Activated CD8-positive, alpha-beta memory T cell treated with anti-CD3 and anti-CD28 coated beads, Interleukin-2, amount 50 U/mL, for 4 hours (primary cell): ENCODE measurements at places on chromosomes 6 and 20.

- DNase-seq = no peak
Measured at GRCh38 chr6:63440594-63440993, 120.8 kb upstream of the LGSN start.

GRCh38 chr6:149852180-149852579 lies 12.0 kb downstream of the LRP11 start:
- no peak for DNase-seq

GRCh38 chr6:16238963-16239797 lies 793 bp downstream of the GMPR start:
- DNase-seq = no peak

DNA sequence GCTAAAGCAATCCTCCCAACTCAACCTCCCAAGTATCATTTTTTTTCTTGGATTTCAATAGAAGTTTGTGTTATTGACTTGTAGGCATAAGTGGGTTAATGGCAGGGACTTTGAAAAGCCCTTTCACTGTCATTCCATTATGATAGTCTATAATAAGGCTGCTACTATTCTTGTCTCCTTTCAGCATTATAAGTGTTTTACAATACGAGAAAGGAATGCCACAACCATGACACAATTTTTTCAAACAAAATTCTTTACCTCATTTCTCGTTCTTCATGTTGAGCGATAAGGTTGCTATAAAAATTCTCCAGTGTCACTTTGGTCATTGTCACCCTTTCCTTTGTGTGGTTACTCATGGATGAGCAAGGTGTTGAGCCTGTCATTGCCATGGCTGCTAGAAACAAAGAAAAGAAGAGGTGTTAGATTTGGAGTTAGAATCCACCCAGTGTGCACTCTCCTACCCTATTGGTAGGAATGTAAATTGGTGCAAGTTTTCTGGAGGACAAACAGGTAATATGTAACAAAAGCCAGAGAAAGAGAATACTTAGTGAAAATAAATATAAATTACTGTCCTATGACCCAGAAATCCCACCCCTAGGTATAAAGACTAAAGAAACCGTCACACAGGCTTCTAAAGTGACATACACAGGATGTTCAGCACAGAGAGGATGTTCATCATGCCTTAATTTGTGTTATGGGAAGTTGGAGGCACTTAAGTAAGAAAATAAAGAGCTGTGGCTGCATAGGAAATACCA lies 7.3 kb downstream of the STK38 start:
- no peak for DNase-seq

GRCh38 chr6:89685311-89685710 lies 46.8 kb upstream of the LYRM2 start:
- DNase-seq = no peak

DNA sequence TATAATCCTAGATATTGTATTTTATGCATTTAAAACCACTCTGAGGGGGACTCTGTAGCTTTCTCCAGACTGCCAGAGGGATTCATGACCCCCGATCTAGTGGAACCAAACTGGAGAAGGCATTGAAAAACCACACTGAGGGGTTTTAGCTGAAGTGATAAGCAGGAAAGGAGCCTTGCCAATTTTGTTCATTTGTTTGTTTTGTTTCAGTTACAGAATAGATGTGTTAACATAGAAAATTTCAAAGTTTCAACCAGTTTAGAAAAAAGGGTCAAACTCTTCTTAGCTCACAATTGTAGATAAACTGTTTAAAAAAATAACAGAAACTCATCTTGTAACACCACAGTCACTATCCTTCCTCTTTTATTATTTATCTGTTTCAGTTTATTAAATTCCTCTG lies 19.8 kb downstream of the TAB2 start:
- no peak for DNase-seq

DNA sequence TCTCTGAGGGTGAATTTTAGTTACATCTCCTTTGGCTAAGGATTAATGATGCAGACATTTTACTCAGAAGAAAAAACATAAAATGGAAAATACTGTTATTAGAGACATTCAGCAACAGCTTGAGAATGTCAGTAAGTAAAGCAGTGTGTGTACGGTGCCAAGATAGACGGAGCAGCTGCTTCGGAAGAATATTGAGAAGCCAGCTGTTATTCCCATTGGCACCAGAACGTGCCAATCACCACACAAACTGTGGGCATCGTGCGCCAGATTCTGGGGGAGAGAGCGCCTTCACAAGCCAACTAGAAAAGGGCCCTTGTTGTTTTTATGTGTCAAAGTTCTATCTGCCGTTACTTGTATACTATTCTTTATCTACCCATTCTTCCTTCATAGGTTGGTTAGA lies 163.4 kb downstream of the MTFR2 start:
- no peak for DNase-seq

DNA sequence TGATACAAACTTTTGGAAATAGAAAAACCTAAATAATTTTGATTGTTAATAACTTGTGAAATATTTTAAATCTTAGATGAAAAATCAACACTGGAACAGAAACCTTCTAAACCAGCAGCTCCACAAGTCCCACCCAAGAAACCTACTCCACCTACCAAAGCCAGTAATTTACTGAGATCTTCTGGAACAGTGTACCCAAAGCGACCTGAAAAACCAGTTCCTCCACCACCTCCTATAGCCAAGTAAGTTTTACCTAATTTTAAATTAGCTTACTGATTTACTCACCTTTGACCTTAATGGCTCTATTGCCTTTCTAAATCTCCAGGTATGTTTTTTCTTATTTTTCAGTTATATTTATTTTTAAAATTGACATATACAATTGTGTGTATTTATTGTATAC lies 102.6 kb upstream of the ADGRF4 start:
- DNase-seq = no peak
